ENCODE measurements at places on chromosomes 16 and 17. TPM values are rescaled to one million over a fixed set of nuclear protein-coding genes. Genes with fewer than 3 reads are reported as not detected.

- no peak for DNase-seq
- no peak overlapping the region for H3K4me3 ChIP-seq
- H3K36me3 ChIP-seq: no peaks in the 10 kb centered on the region
- peaks cover 6% of the 10 kb centered on the region for H3K4me1 ChIP-seq
These were observed 142.4 kb upstream of the NOL11 start for GRCh38 chr17:67575325-67575724.

DNA sequence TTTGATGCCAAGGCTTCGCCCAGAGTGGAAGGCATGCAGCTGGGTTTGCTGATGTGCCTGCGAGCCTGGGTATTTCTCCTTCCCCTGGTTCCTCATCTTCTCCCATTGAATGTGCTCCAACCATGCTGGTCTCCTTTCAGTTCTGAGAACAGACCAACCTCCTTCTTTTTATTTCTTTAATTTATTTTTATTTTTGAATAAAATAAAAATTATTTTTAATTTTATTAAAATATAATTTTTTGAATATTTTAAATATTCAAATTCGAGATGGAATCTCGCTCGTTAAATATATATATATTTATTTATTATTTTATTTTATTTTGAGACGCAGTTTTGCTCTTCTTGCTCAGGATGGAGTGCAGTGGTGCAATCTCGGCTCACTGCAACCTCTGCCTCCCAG is 30.2 kb upstream of the GPRC5B start:
- H3K4me1 ChIP-seq: peaks cover 5% of the 10 kb centered on the region
- no peaks in the 10 kb centered on the region for H3K36me3 ChIP-seq
- DNase-seq: no peak
- H3K27ac ChIP-seq: no peak overlapping the region
- no peak overlapping the region for H3K4me3 ChIP-seq
- H3K27me3 ChIP-seq: no peaks in the 10 kb centered on the region

DNA sequence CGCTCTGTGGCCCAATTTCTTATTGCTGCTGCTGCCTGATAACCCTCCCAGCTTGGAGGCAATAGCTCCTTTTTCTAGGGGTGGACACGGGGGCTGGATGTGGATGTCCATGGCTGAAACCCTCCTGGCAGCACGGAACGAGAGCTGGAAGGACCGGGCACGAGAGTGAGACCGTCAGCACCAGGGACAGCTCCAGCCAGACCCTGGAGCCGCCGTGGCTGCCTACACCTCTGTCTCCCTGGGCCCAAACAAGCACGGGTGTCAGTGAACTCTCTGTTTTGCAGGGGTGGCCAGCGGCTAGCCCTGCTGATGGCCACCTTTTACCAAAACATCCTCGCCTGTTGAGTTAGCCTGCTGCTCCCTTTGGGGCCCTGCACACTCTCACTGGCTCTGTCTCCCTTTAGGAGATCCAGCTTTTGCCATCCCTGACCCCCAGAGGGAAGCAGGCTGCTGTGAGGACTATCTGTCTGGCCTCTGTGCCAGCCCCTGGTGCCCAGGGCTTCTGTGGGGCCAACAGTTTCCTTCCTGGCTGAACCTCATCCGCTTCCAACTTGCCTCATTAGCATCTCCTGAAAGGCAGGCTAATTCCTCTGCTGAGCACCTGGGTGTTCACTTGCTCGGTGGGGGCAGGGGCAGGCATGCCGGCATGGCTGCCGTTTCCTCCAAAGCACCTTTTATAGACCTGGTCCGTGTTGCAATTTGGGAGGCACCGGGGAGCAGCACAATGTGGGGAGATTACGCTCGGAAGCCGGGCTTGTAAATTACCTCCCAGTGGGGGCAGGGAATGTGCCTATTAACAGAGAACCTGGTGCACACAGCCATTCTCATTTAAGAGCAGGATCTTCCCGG is 118.1 kb downstream of the ENGASE start:
- H3K4me3 ChIP-seq: no peak overlapping the region
- no peaks in the 10 kb centered on the region for H3K36me3 ChIP-seq
- H3K4me1 ChIP-seq: no peaks in the 10 kb centered on the region
- peaks cover 38% of the 10 kb centered on the region for H3K27me3 ChIP-seq
- DNase-seq: peak; percentile 81
- no peak overlapping the region for H3K27ac ChIP-seq

DNA sequence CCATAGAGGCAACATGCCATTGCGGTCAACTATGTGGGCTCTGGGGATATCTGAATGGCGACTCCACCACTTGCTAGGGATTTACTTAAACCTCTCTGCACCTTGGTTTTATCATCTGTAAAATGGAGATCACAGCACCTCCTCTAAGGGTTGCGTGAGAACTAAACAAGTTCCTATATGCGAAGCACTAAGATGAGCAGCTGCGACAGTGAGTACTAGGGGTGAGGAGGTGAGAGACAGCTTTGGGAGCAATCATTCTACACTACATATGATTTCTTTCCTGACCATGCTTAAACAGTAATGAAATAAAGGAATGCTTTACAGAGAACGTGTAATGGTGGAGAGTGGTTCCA is 61.4 kb downstream of the CREBBP start:
- no peak overlapping the region for H3K4me3 ChIP-seq
- peaks cover 97% of the 10 kb centered on the region for H3K4me1 ChIP-seq
- no peaks in the 10 kb centered on the region for H3K36me3 ChIP-seq
- no peaks in the 10 kb centered on the region for H3K27me3 ChIP-seq
- DNase-seq: no peak

DNA sequence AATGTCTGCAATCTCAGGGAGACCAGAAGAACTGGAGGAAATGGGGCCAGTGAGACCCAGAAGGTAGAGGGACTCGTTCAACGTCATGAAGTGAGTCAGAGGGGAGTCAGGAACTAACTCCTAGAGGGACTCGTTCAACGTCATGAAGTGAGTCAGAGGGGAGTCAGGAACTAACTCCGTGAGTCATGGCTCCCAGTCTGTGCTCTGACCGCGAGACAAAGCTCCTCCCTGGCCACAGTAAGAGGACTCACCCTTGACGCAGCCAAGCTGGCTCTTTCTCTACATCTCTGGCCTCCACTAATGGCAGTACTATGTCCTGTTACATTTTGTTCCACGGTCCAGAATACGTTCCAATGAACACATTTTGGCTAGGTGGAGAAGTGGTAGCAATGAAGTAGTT is 902.5 kb downstream of the KCNJ2 start:
- no peak overlapping the region for H3K27ac ChIP-seq
- no peaks in the 10 kb centered on the region for H3K27me3 ChIP-seq
- no peak overlapping the region for H3K4me3 ChIP-seq
- H3K4me1 ChIP-seq: no peaks in the 10 kb centered on the region
- H3K36me3 ChIP-seq: no peaks in the 10 kb centered on the region
- no peak for DNase-seq

DNA sequence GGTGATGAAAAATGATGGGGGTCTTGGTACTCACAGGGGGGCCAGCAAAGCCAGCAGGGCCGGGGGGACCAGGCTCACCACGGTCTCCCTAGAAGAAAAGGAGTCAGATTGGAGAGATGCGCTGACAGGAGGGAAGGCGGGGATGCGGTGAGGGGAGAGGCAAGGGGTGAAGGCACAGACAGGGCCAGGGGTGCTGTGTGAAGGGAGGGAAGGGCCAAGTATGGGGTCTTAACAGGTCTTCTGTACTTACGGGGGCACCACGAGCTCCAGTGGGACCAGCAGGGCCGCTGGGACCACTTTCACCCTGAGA is 11.2 kb downstream of the COL1A1 start:
- no peaks in the 10 kb centered on the region for H3K27me3 ChIP-seq
- no peak for DNase-seq
- H3K4me1 ChIP-seq: peaks cover 20% of the 10 kb centered on the region

The GNGT2 gene
- polyA plus RNA-seq: 2.9 TPM

The AOC2 gene
- not detected for polyA plus RNA-seq

The SLC38A8 gene
- not detected for polyA plus RNA-seq
